ENCODE measurements at places on chromosomes 7 and 10.
A peak's percentile ranks its signal among the peaks of the same experiment; 100 is the strongest.

GRCh38 chr7:105487579-105488571 lies 34.2 kb downstream of the PUS7 start:
- DNase-seq, result peak; percentile 17

- DNase-seq, result no peak
Observed at GRCh38 chr10:48684463-48684791, 246 bp upstream of the WDFY4 start.

DNA sequence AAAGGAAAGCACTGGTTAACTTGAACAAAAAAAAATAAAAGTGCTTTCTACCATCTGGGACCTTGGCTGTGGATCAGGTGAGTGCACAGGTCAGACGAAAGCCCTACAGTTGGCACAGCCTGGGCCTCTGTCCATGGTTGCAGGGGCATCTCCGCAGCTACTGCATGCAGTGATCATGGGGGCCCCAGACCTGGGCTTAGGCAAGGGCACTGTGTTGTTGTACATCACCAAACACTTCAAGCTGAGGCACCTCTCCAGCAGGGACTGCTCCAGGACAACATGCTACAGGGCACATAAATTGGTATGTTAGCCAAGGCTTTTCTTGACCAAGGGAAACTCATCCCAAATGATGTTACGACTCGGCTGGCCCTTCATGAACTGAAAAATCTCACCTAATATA lies 23.5 kb downstream of the KLHL7 start:
- DNase-seq, result no peak

DNA sequence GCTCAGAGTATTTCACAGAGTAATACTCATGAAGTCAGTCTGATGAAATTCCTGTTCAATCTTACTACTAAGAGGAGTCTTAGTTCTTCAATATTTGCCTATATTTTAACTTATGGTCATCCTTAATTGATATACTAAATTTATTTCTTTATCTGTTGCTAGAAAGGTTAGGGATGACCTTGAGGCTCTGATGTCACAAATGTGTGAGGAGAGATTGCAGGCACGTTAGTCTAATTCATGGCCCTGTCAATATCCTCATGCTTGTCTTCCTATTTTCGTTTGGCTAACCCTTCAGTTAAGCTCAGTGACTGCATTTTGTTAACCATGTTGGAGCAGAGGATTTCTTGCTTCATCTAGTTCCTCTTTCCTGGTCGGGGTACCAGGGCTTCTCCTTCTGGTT lies 704.7 kb upstream of the COBL start:
- no peak for DNase-seq

DNA sequence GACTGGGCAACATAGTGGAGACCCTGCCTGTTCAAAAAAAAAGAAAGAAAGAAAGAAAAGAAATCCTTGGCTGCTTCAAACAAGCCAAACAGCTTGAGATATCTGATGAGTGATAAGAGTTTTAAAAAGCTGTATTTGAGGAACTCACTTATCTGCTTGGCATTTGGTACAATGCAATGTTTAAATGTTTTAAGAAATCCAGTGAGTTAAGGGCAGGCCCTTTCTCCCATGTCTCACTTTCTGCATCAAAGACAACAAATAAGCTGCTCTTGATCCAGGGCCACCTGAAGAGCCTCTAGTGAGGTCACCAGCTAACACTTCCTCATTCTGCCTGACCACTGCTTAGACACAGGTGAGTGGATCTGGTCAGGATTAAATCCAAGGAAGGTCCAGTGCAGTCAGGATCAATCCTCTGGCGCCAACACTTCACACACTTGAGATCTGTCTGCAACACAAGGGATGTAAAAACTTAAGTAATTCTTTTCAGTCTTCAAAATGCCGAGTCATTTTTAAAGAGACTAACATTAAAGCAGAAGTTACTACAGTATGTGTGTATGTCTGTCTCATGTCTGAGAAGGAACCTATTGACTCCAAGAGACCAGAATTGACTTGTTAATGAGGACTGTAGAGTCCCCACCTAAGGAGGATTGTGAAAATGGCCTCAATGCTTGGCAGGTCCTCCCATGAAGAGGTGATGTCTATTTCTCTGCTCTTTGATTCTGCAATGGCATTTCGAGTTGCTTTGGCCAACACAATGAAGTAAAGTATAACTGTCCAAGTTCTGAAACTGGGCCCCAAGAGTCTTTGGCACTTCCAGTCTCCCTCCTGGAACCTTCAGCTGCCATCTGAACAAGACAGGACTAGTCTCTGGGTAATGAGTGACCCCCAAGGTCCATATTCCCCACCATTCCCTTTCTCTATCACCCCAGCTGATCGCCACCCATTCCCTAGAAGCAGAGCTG lies 43.1 kb downstream of the CREB3L2 start:
- DNase-seq, result no peak

DNA sequence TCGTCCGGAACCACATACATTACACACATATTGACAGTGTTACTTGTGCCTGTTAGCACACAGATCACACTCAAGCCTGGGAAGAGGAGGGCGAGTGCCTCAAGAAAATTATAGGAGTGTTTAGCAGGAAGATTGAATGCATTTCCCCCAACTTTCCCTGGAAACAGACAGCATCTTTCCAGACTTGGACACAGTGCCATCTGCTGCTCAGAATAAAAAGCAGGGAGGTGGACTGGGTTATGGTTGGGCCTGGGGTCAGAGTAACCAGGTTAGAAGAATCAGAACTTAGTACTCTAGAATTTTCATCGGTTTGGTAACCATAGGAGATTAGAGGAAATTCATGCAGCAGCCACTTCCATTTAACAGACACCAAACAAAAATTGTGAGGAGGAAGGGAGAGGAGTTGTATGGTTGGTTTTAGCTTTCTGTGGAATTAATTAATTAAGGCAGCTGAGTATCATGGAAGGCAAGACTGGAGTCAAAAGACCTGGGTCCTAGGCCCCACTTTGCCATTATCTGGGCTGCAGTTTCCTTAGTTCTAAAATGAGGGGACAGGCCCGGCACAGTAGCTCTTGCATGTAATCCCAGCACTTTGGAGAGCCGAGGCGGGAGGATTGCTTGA lies 43.4 kb upstream of the OPTN start:
- DNase-seq, result no peak

DNA sequence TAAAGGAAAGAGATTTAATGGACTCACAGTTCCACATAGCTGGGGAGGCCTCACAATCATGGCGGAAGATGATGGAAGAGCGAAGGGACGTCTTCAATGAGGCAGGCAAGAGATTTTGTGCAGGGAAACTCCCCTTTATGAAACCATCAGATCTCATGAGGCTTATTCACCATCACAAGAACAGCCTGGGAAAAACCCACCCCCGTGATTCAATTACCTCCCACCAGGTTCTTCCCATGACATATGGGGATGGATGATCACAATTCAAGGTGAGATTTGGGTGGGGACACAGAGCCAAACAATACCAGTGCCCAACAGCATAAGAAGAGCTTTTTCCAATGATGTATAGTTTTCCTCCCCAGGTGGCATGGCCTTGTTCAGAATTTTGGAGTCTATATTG lies 11.2 kb upstream of the C7orf33 start:
- no peak for DNase-seq

DNA sequence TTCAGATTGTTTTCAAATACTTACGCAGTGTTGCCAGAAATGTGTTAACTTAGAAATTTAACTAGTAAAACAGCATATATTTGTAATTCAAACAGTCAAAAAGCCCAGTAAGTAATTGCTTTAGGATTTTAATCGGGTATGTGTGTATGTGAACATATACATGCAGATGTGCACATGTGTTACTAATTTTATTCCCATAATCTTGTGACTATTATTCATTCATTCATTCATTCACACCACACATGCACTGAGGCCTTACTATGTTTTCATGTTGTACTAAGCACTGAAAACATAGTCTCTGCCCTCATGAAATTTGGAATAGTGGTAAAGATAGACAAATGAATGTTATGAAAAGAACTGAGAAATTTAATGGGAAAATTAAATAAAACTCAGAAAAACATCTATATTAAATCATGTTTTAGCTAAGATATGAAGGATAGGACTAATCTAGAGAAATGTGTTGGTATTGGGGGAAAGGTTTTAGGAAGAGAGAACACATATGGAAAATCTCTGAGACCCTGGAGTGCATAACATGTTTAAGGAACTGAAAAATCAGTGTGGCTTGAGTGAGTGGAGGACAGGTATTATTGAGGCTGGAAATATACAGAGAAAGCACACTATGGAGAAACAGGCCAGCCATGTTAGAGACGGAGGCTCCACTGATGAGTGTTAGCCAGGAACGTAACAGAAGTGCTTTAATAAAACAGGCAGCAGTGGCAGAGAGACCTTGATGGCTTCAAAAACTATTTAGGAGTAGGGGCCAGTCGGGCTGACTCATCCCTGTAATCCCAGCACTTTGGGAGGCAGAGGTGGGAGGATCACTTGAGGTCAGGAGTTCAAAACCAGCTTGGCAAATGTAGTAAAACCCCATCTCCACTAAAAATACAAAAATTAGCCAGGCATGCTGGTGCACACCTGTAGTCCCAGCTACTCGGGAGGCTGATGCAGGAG lies 80.3 kb downstream of the HDAC9 start:
- DNase-seq, result no peak

- DNase-seq, result no peak
Observed at GRCh38 chr7:51071427-51071826, 245.2 kb downstream of the COBL start.

- peak; percentile 51 for DNase-seq
Observed at GRCh38 chr10:17074541-17074847, 55.1 kb downstream of the CUBN start.

DNA sequence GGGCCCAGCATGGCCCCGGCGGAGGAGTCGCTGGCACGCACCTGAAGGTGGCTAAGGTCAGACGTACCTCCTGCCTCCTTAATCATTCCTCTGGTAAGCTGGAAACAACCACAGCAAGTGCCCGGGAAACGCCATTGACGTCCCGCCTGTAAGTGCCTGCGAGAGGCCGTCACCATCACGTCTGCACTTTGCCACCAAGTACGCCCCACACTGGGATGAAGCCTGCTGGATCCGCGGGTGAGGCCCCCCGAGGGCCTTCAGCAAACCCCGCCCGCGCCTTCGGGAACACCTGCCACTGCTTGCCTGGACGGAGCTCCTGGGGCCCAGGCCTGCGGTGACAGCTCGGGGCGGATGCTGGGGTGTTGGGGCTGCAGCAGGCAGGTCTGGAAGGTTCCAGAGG lies 12.5 kb downstream of the ADGRA1 start:
- DNase-seq, result no peak

DNA sequence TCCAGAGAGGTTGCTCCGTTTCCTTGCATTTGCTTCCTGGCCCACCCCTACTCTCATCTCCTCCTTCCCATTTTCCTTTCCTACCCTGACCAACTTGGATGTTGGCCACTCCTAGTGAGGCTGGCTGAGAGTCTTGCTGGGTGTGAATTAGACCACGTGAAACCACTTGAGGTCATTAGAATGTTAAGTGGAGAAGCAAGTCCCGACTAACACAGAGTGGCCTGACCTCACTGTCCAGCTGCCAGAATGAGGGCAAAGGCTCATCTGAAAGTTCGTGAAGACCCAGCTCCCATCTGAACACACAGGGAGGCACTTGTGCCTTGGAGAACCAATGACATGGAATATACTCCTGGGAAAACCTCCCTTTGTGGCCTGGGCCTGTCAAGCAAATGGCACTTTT lies 80.8 kb downstream of the WDR11 start:
- no peak for DNase-seq

DNA sequence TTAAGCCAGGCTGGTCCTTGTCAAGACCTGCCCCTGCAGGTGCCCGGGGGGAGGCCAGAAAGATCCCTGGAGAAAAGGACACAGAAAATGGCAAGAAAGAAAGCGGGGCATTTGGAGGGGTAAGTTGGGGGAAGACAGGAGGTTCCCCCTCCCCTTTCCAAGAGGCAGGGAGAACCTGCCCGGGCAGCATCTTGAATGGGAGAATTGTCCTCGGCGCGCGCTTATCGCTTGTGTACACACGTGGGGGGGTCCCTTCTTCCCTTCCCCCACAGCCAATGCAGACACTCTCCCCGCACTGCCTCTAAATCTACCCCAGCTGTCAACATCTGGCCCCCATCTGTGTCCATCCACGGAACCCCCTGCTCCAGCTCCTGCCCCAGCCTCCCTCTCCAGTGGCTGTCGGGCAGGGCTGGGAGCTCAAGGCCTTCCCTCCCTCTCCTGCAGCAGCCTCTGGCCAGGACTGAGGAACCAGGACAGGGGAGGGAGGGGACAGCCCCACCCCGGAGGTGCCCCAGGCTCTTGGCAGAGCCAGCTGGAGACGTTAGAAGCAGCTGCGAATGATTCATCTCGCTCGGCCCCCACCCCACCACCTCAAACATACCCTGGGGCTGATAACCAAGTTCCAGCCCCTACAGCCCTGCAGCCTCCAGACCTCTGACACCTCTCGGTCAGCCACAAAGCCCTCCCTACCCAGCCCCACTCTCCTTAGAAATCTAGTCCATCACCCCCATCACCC lies 25.3 kb downstream of the EPHB4 start:
- no peak for DNase-seq

- DNase-seq, result no peak
Observed at GRCh38 chr7:47313564-47313963, 268.3 kb downstream of the TNS3 start.

DNA sequence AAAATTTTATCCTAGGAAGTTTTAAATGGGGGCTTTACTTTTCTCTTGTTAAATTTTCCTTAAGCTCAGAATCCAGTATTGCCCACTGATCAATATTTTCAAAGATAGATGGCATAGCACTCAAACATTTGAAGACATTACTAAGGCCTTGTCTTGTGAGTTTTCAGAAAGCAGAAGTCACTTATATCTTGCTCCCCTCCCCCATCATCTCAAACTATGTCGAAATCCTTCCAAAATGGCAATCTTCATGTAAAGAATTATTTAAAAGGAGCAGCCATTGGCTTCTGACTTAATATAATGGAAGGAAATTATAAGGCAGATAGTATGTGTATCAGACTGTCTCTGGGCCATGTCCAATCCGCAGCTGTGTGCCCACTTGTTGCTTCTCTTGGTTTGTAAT lies 553.5 kb upstream of the C7orf33 start:
- no peak for DNase-seq

- DNase-seq, result no peak
Observed at GRCh38 chr7:108001764-108002725, 916 bp downstream of the LAMB1 start.

- DNase-seq, result no peak
Observed at GRCh38 chr7:108203537-108203936, 73.4 kb upstream of the LAMB4 start.

DNA sequence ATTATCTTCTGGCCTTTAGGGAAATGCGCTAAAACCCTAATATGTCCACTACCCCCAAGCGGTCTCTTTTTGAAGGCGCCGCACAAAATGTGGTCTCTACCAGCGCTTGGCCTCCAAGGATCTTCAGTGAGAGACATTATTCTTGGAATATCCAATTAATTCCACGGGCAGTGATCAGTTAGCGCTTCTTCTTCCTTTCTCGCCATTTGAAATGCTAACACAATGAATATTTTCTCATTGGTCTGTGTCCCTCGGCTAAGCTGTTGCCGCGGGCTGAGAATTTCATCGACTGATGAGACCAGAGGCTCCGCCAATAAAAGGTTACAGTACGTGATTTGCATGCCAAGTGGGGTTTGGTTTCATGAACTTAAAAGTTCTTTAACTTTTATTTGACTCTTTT lies 169.8 kb downstream of the TCF7L2 start:
- DNase-seq, result no peak

DNA sequence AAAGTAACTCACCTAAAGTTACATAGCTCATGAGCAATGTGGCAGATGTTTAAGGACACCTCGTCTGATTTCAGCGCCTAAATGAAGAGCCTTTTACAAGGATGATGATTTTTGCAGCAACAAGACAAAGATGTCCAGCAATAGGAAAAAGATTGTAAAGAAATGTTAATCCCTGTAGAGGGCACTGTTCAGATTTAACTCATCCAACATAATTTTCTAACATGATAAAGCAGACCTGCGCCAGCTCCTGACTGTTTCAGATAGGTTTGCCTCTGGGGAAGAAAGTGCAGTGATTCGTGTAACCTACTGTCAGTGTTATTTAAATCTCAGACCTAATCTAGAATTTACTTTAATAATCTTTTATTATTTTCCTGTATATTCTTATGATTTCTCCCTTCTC lies 595.2 kb downstream of the AUTS2 start:
- peak; percentile 3 for DNase-seq
